ENCODE measurements at places on chromosomes 3 and 15. TPM values are rescaled to one million over a fixed set of nuclear protein-coding genes. Genes with fewer than 3 reads are reported as not detected.

GRCh38 chr3:85678713-85679112, 719.9 kb downstream of the CADM2 start:
- no peak overlapping the region for H3K27ac ChIP-seq
- no peaks in the 10 kb centered on the region for H3K27me3 ChIP-seq
- no peak overlapping the region for H3K4me3 ChIP-seq
- no peaks in the 10 kb centered on the region for H3K4me1 ChIP-seq
- no peaks in the 10 kb centered on the region for H3K36me3 ChIP-seq

DNA sequence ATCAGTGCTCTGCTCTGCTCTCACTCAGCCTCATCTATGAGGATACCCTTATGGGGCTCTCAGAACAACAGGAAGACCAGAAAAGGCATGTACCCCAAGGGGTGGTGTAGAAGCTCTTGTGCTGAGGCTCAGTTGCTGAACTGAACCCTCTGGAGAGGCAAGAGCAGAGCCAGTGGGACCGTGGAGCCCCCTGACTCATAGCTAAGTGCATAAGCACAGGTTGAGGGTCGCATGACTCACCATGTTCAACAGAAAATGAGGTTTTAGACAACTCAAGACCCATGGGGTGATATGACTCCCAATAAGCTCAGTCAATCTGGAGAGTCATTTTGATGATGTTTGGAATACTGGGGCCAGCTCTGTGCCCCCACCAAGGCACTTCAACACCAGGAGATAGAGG, 37.3 kb downstream of the CRYGS start:
- H3K27me3 ChIP-seq = no peaks in the 10 kb centered on the region
- H3K4me3 ChIP-seq = no peak overlapping the region
- no peak overlapping the region for H3K27ac ChIP-seq
- no peak for DNase-seq
- H3K36me3 ChIP-seq = no peaks in the 10 kb centered on the region

GRCh38 chr15:22262613-22263020, 182.3 kb downstream of the OR4M2 start:
- H3K27me3 ChIP-seq = no peaks in the 10 kb centered on the region
- no peaks in the 10 kb centered on the region for H3K36me3 ChIP-seq
- H3K4me1 ChIP-seq = peaks cover 14% of the 10 kb centered on the region
- peak overlapping the region; percentile 42 for H3K27ac ChIP-seq
- DNase-seq = peak; percentile 81

- no peak for DNase-seq
- no peaks in the 10 kb centered on the region for H3K4me1 ChIP-seq
- H3K27ac ChIP-seq = no peak overlapping the region
- no peaks in the 10 kb centered on the region for H3K36me3 ChIP-seq
These were observed 148.6 kb downstream of the IMPG2 start for GRCh38 chr3:101171681-101172191.

DNA sequence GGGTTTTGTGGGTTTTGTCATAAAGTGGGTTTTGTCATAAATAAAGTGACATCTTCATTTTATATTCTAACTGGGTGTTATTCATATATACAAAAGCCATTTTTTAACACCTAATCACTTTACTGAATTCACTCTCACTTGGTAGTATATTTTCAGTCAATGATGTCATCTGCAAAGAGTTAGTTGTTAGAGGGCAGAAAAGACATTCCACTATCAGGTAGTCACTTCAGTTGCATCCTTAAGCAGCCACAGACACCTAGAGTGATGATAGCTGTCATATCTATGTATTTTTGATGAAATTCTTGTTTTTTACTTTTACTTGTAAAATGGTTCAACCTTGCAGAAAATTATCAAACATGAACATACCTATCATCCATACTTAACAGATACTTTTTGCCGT, 89.0 kb downstream of the DHX36 start:
- no peak overlapping the region for H3K27ac ChIP-seq
- no peaks in the 10 kb centered on the region for H3K36me3 ChIP-seq
- DNase-seq = no peak
- H3K4me3 ChIP-seq = no peak overlapping the region

GRCh38 chr3:18723206-18723810, 298.2 kb upstream of the SATB1 start:
- peaks cover 52% of the 10 kb centered on the region for H3K4me1 ChIP-seq
- H3K27me3 ChIP-seq = no peaks in the 10 kb centered on the region
- peak; percentile 34 for DNase-seq
- peak overlapping the region; percentile 33 for H3K27ac ChIP-seq
- no peaks in the 10 kb centered on the region for H3K36me3 ChIP-seq
- no peak overlapping the region for H3K4me3 ChIP-seq

DNA sequence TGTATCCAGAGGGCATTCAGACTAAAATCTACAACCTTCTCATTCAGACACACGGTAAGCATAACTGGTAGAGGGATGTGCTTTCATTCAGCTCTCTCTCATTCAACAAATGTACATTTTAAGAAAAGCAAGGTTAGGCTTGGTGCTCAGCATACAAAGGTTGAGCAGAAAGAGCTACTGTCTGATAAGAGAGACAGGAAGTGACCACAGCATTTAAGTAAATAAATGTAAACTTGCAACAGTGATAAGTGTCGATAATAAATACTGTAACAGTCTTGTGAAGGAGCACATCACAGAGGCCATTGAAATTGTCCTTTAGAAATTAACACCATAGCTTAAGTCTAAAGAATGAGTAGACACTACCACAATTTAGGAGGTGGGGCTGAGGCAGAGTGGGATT, 3.4 kb downstream of the CD96 start:
- H3K27ac ChIP-seq = no peak overlapping the region
- no peak overlapping the region for H3K4me3 ChIP-seq
- no peaks in the 10 kb centered on the region for H3K36me3 ChIP-seq
- H3K27me3 ChIP-seq = no peaks in the 10 kb centered on the region
- peaks cover 12% of the 10 kb centered on the region for H3K4me1 ChIP-seq

GRCh38 chr15:71443538-71443937, 328.3 kb downstream of the THSD4 start:
- H3K4me1 ChIP-seq = peaks cover 10% of the 10 kb centered on the region
- H3K4me3 ChIP-seq = no peak overlapping the region
- no peaks in the 10 kb centered on the region for H3K36me3 ChIP-seq
- peaks cover 2% of the 10 kb centered on the region for H3K27me3 ChIP-seq
- DNase-seq = peak; percentile 6

DNA sequence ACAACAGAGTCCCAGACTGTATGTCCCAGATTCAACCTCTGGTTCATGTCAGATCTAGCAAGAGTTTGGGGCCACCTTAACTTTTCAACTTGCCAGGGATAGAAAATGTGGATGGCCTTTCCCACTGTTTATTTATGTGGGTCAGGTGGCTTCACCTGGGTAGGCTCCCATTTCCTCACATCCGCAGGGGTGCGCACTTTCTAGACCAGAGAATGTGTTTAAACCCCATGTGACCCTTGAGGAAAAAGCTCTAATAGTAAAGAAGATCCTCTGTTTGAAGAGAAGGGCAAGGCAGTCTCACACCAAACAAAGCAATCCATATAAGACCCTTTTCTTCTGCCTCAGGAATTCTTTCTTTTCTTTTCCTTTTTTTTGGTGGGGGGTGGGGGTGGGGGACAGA, 167.2 kb upstream of the TSC22D2 start:
- H3K27ac ChIP-seq = no peak overlapping the region
- no peaks in the 10 kb centered on the region for H3K36me3 ChIP-seq
- H3K27me3 ChIP-seq = no peaks in the 10 kb centered on the region
- no peak for DNase-seq
- H3K4me1 ChIP-seq = no peaks in the 10 kb centered on the region

DNA sequence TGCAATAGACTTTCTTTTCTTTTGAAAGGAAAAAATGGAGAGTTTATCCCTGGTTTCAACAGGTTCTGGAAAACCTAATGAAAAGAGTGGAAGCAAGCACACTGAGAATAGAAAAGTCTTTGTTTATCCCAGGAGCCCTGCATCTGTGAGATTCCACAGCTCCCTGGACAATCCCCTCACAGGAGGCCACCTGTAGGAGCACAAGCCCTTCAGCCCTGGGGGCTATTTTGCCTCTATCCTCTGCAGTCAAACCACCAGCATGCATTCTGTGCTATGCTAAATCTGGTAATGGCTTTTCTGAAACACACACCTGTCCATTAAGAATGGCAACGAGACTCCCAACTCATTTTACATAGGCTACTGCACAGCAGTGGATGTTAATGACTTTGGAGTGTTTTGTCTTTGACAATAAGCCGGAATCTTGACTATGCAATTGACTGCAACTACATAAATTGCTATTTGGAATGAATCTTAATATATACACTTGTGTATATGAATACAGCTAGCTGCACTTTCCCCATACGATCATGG, 369.4 kb downstream of the NR2F2 start:
- no peak overlapping the region for H3K27ac ChIP-seq
- DNase-seq = no peak
- H3K4me3 ChIP-seq = no peak overlapping the region

- H3K4me1 ChIP-seq = peaks cover 18% of the 10 kb centered on the region
- H3K27me3 ChIP-seq = no peaks in the 10 kb centered on the region
- no peak overlapping the region for H3K27ac ChIP-seq
- H3K4me3 ChIP-seq = no peak overlapping the region
These were observed 39.4 kb downstream of the AGTR1 start for GRCh38 chr3:148737104-148737530.

The PLA2G4D gene
- not detected for polyA plus RNA-seq

The KIF7 gene
- not detected for polyA plus RNA-seq

The KLHL25 gene
- polyA plus RNA-seq = 0.60 TPM
